T-cell (primary cell): ENCODE measurements at places on chromosomes 11 and 22. TPM values are rescaled to one million over a fixed set of nuclear protein-coding genes. Genes with fewer than 3 reads are reported as not detected.

- H3K4me3 ChIP-seq: no peak overlapping the region
- H3K36me3 ChIP-seq: no peaks in the 10 kb centered on the region
- H3K27ac ChIP-seq: peak overlapping the region; percentile 90
- peak; percentile 30 for DNase-seq
- no peaks in the 10 kb centered on the region for H3K27me3 ChIP-seq
Observed at GRCh38 chr11:35013514-35014233, 97.3 kb downstream of the PDHX start.

The PDE3B gene
- total RNA-seq: 133 TPM

GRCh38 chr11:16880184-16880801 lies 133.9 kb downstream of the PLEKHA7 start:
- no peak for DNase-seq
- no peaks in the 10 kb centered on the region for H3K27me3 ChIP-seq
- no peak overlapping the region for H3K4me3 ChIP-seq

- H3K36me3 ChIP-seq: no peaks in the 10 kb centered on the region
- no peaks in the 10 kb centered on the region for H3K27me3 ChIP-seq
- no peaks in the 10 kb centered on the region for H3K4me1 ChIP-seq
- no peak for DNase-seq
- H3K4me3 ChIP-seq: no peak overlapping the region
- H3K27ac ChIP-seq: no peak overlapping the region
Observed at GRCh38 chr11:74138021-74138420, 32.8 kb downstream of the C2CD3 start.

The OR5A1 gene
- total RNA-seq: not detected

The TMPRSS5 gene
- total RNA-seq: 0.76 TPM
